ENCODE measurements at places on chromosomes 7 and 10.
A peak's percentile ranks its signal among the peaks of the same experiment; 100 is the strongest.

DNA sequence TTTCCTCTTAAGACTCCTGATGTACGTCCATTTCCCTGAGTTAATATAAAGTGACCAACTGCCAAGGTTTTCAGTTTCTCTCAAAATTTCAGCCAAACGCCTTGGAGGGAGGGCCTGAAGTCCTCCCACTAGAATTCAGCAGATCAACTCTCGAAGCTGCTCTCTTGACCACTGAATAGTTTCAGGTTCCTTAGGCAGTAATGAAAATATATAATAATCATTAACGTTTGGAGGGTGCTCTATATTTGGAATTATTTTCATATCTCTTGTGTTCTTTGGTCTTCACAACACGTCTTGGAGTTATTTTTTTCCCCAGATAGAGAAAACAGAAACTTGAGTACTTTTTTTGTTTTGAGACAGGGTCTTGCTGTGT is 123.6 kb upstream of the SFMBT2 start:
- no peak for DNase-seq

GRCh38 chr7:24521917-24522623 is 51.2 kb upstream of the PALS2 start:
- no peak for DNase-seq

GRCh38 chr7:121379930-121380329 is 16.2 kb downstream of the FAM3C start:
- DNase-seq: no peak

GRCh38 chr7:148584154-148584827 is 6.3 kb upstream of the C7orf33 start:
- no peak for DNase-seq

GRCh38 chr7:40873248-40873647 is 738.4 kb downstream of the SUGCT start:
- DNase-seq: no peak

- peak; percentile 76 for DNase-seq
Measured at GRCh38 chr7:2734751-2735571, 47.0 kb downstream of the AMZ1 start.

- DNase-seq: no peak
Measured at GRCh38 chr7:30726296-30727006, 25.5 kb upstream of the INMT start.

- DNase-seq: no peak
Measured at GRCh38 chr7:157613575-157614322, 276.9 kb downstream of the DNAJB6 start.
